ENCODE measurements at places on chromosomes 3 and 15. TPM values are rescaled to one million over a fixed set of nuclear protein-coding genes. Genes with fewer than 3 reads are reported as not detected.

TRPM1 gene
- total RNA-seq = not detected

SNX33 gene
- total RNA-seq = 21.8 TPM

CYP1A2 gene
- total RNA-seq = not detected

CAPN3 gene
- 1.7 TPM for total RNA-seq

LYZL4 gene
- total RNA-seq = not detected

ZNF660 gene
- total RNA-seq = 2.1 TPM

Data from bronchial smooth muscle cell (primary cell).